Immature natural killer cell (primary cell): ENCODE measurements at places on chromosomes 5 and 9. TPM values are rescaled to one million over a fixed set of nuclear protein-coding genes. Genes with fewer than 3 reads are reported as not detected.

ITGA2 gene
- polyA plus RNA-seq, result not detected

GRCh38 chr5:16642867-16643266, 26.1 kb upstream of the RETREG1 start:
- no peaks in the 10 kb centered on the region for H3K36me3 ChIP-seq
- no peak overlapping the region for H3K4me3 ChIP-seq
- no peak overlapping the region for H3K27ac ChIP-seq

GRCh38 chr9:131744720-131745201, 4.9 kb upstream of the RAPGEF1 start:
- H3K27me3 ChIP-seq, result peaks cover 8% of the 10 kb centered on the region
- H3K4me3 ChIP-seq, result no peak overlapping the region
- no peak overlapping the region for H3K27ac ChIP-seq
- H3K36me3 ChIP-seq, result no peaks in the 10 kb centered on the region

DNA sequence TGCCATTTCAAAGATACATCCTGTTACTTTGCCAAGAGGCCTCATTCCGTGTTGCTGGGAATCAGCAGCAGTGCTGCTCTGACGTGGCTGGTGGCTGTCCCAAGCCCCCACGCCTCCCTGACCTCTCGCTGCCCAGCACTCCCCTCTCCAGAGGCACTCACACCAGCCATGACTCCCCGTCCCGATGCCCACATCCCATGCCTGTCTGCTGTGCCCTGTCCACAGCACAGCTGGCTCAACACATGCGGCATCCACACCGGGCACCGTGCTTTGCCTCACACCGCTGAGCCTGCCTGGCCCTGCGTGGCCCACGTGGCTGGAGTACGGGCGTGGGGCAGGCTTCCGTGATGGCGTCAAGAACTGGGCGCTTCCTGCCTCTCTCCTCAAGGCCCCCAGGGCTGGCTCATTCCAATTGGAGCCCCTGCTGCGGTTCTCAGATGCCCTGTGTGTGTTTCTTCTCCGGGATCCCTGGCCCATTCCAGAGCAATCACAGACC, 7.8 kb upstream of the LCN1 start:
- peaks cover 6% of the 10 kb centered on the region for H3K4me1 ChIP-seq
- DNase-seq, result no peak
- no peak overlapping the region for H3K4me3 ChIP-seq
- H3K27me3 ChIP-seq, result peaks cover 1% of the 10 kb centered on the region
- peaks cover 5% of the 10 kb centered on the region for H3K36me3 ChIP-seq
- H3K27ac ChIP-seq, result no peak overlapping the region

GRCh38 chr5:16586556-16586955, 30.2 kb downstream of the RETREG1 start:
- no peaks in the 10 kb centered on the region for H3K4me1 ChIP-seq
- H3K4me3 ChIP-seq, result no peak overlapping the region
- H3K36me3 ChIP-seq, result peaks cover 4% of the 10 kb centered on the region
- DNase-seq, result no peak

UHRF2 gene
- 15.9 TPM for polyA plus RNA-seq

DNA sequence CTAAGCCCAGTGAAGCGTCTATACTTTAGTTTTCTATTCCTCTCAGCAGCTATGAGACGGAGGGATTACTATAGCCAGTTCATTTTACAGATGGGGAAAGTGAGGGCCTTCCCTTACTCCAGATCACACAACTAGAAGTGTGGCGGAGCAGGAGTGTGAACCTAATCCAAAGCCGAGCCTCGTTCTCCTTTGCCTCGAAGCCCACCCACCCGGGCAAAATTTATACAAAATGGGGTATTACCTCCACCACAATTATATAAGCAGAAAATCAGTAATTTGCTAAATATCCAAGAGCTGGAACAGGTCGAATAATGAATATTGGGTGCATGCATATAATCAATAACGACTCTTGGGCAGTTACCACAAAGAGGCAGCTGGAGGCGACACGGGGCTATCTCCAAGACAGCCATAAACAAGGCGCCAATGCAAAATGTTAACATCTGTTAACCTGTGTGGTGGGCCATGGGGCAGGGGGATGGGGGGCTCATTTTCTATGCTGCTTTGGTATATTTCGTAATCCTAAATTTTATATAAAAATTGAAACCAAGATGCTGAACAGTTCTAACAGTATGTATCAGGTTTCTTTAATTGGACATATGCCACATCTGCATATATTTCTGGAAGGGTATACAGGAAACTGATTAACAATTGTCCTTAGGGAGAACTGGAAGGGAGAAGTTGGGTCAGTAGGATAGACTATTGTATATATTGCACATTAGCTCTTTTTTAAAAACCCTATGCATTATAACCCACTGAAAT, 1.2 kb upstream of the RNF44 start:
- H3K4me1 ChIP-seq, result peaks cover 72% of the 10 kb centered on the region
- no peak for DNase-seq
- peak overlapping the region; percentile 98 for H3K4me3 ChIP-seq
- peaks cover 6% of the 10 kb centered on the region for H3K36me3 ChIP-seq
- H3K27ac ChIP-seq, result peak overlapping the region; percentile 100
- H3K27me3 ChIP-seq, result peaks cover 46% of the 10 kb centered on the region

DNA sequence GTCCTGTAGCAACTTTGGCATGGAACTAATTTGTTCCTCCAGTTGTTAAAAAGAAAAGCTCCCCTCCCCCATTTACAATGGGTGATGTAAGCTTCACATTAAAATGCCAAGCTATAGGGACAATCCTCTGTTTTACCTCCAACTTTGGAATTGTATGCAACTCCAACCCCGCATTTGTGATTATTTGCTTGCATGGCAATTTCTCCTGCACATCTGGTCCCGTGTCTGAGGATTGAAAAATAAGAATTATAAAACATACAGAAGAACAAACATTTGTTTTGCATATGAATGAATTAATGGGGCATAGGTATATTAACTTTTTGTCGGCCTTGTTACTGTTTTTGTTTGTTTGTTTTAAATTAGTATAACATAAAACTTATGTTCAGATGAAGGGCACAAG, 17.2 kb downstream of the PCSK1 start:
- H3K4me3 ChIP-seq, result no peak overlapping the region
- H3K36me3 ChIP-seq, result no peaks in the 10 kb centered on the region
- DNase-seq, result no peak
- H3K27me3 ChIP-seq, result peaks cover 1% of the 10 kb centered on the region
- no peaks in the 10 kb centered on the region for H3K4me1 ChIP-seq

NUTM2F gene
- not detected for polyA plus RNA-seq

DNA sequence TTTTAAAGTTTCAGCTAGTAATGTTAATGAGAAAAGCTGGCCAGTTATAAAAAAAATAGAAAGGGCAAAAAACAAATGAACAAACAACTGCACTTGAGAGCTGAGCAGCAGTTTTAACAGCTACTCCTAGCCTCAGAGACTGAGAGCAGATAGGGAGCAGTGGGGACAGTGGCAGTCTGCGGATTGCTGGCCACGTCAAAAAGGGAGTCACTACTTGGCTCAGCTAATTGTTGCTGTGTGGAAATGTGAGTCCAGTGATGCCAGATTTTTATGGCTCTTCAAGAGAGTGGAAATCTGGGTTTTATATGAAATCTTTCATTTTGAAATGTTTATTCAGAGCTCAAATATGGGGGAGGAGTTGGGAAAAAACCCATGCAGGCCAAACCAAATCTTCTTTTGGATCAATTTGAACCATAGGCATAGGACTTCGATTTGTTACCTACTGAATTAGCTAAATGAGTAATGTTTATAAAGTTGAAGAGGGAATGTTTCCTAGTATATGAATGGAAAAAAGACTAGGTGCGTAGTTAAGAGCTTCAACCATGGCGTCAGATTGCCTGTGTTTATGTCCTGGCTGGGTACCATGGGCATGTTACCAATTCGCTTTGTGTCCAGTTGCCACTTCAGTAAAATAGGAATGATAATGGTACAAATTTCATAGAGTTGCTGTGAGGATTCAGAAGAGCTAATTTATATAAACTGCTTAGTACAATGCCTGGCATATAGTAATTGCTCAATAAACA, 102.1 kb downstream of the PAM start:
- peaks cover 87% of the 10 kb centered on the region for H3K4me1 ChIP-seq
- peak overlapping the region; percentile 89 for H3K27ac ChIP-seq
- peak overlapping the region; percentile 57 for H3K4me3 ChIP-seq

- H3K36me3 ChIP-seq, result no peaks in the 10 kb centered on the region
- no peaks in the 10 kb centered on the region for H3K4me1 ChIP-seq
- H3K4me3 ChIP-seq, result no peak overlapping the region
- no peak for DNase-seq
- no peak overlapping the region for H3K27ac ChIP-seq
- peaks cover 6% of the 10 kb centered on the region for H3K27me3 ChIP-seq
Measured at GRCh38 chr5:81171769-81172168, 61.4 kb upstream of the CKMT2 start.

DNA sequence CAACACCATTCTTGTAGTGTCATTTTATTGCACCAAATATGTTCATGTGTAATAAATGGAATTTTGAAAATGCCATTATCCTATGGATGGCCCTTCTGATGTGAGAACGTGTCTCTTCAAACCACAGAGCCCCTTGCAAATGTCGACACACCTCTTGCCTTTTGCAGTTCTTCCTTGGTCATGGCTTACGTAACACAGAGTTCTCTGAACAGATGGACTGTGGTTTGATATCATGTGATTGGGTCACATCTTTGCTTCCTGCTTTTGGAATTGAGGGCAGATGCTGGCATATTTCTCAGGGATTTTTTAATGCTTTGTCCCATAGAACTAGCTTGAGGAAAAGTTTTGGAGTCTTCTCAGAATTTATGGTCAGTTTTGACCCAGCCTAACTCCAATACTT, 4.6 kb downstream of the TGFBR1 start:
- peak overlapping the region; percentile 89 for H3K27ac ChIP-seq
- peak; percentile 36 for DNase-seq
- H3K4me3 ChIP-seq, result peak overlapping the region; percentile 86
- H3K27me3 ChIP-seq, result peaks cover under 1% of the 10 kb centered on the region
- H3K4me1 ChIP-seq, result peaks cover 83% of the 10 kb centered on the region

DNA sequence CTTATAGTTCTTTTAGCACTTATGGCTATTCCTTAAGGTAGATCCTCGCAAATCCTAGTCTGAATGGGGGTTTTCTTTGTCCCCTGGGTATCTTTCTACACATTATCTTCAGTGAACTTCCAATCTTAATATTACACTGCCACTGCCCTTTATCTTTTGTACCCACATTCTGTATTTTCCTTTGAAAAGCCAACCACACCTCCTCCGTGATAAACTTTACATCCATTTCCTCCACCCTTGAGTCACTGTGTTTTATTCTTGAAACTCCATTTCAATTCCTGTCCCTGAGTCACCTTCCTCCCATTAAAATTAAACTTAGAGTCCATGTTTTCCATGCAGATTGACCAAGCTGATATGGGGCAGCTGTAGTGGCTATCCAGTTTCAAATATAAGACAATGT, 43.2 kb upstream of the RICTOR start:
- no peak overlapping the region for H3K27ac ChIP-seq
- peaks cover 3% of the 10 kb centered on the region for H3K4me1 ChIP-seq
- H3K4me3 ChIP-seq, result no peak overlapping the region
- peaks cover 2% of the 10 kb centered on the region for H3K27me3 ChIP-seq
- no peak for DNase-seq

DNA sequence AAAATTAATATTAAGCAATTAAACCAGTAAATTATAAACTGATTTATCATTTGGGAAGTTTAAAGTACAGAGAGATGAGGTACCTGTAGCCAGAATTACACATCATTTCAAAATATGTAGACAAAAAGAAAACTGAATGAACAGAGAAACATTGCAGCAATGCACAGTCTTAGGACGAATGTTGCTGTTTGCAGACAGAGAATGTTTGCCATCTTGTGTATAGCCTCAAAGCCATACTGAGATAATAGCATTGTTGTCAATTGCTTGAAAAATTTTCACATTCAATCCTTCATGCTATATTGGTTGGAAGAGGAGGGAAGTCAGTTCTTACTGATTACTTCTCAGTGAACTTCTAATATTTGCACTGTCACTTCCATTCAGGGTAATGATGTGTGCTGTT, 326.2 kb downstream of the PRR16 start:
- H3K27ac ChIP-seq, result no peak overlapping the region
- H3K4me3 ChIP-seq, result no peak overlapping the region
- H3K27me3 ChIP-seq, result no peaks in the 10 kb centered on the region
- H3K4me1 ChIP-seq, result no peaks in the 10 kb centered on the region
- no peaks in the 10 kb centered on the region for H3K36me3 ChIP-seq
- DNase-seq, result no peak

DNA sequence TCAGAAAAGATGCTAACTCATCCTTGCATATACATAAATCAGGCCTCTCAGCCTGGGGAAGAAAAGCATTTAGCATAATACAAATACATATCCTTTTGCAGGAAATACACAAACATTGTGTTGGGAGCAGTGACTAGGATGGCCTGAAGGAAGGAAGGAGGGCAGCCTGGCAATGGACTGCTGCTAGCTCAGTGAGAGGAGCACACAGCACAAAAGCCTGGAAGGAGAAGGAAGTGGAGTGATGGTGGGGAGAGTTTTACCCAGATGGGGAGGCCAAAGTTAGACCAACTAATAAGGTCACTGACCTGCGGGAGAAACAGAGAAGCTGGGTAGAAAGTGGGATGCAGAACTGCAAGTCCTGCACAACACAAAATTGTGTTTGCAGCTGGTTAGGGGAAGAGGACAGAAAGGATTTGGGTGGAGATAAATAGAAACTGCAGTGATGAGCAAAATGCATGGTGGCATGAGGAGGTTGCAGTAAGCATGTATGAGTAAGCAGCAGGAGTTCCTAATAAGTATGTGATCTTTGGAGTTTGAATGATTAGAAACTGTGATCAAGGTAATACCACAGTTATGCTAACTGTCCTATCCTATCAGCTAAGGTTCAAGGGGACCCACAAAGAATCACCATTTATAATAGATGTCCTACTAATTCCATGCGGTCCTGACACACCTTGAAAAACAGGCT, 39.5 kb downstream of the SEMA6A start:
- no peaks in the 10 kb centered on the region for H3K36me3 ChIP-seq
- no peak overlapping the region for H3K4me3 ChIP-seq
- no peak overlapping the region for H3K27ac ChIP-seq

TICAM2 gene
- not detected for polyA plus RNA-seq

TAF11L6 gene
- polyA plus RNA-seq, result not detected

DNA sequence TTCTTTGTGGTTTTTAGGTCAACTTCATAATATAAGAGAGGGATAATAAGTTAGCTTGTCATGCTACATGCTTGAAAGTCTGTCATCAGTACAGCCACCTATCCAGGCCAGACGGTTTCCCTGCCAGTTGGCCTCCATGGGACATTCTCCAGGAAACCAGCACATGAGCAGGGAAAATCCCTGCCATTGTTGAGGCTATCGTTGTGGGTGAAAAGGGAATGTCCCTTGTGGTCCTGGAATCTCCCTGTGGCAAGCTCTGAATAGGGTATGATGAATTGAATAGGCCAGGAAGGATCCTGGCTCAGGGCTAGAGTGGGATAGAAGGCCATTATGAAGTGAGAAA, 12.3 kb downstream of the F2RL1 start:
- no peak overlapping the region for H3K27ac ChIP-seq
- no peak for DNase-seq
- H3K36me3 ChIP-seq, result no peaks in the 10 kb centered on the region
- no peak overlapping the region for H3K4me3 ChIP-seq
- H3K4me1 ChIP-seq, result no peaks in the 10 kb centered on the region
- no peaks in the 10 kb centered on the region for H3K27me3 ChIP-seq
